Activated CD8-positive, alpha-beta memory T cell treated with anti-CD3 and anti-CD28 coated beads for 4 hours (primary cell): ENCODE measurements at places on chromosomes 7 and 10.

GRCh38 chr7:108723381-108723814 is 153.7 kb downstream of the DNAJB9 start:
- DNase-seq = no peak

DNA sequence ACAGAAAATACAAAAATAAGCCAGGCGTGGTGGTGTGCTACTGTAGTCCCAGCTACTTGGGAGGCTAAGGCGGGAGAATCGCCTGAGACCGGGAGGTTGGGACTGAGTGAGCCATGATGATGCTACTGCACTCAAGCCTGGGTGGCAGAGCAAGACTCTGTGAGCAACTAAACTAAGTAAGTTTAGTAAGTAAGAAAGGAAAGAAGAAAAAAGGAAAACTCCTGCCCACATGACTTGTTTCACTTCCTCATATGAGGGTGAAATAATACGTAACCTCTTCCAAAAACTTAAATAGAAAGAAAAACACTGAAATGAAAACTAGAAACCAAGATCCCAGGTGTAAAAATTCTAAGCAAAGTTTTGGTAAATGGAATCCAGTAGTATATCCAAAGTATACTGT is 79.6 kb downstream of the LARP4B start:
- DNase-seq = no peak

DNA sequence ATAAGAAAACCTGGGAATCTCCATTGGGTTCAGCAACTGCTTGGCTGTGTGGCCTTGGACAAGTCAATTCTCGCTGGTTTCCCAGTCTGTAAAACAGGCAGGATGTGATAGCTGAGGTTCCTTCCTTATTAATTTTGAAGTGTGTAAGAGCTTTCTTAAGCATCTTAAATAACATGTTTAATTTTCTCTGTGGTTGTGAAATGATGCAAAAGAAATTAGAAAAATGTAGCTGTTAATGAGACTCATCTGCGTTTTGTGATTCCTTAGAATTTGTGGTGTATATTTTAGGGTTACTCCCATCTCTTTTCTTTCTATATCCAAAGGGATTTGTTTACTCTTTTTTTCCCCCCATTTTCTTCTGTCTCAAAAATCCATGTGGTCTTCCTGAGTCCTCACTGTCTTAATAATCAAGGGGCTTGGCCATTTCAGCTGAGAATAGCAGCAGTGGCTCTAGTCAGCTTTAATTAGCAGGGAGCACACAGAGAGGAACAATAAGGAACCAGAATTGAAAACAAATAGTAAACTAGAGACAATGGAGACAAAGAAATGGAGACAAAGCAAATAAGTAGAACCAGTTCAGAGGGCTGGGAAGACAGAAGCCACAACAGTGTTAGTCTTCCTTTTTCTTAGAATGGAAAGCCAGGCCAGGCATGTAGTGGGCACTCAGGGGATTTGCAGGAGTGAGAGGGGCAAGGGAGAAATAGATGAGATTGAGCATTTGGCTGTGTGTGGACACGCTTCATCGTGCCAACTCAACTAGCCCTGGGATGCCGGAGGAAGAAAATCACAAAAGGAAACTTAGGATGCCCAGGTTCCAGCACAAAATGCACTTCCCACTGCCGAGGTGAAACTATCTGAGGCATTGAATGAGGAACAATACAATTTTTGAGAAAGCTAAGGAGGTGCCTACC is 93.9 kb downstream of the CHN2 start:
- no peak for DNase-seq

GRCh38 chr10:63308628-63309027 is 157.1 kb downstream of the JMJD1C start:
- no peak for DNase-seq

DNA sequence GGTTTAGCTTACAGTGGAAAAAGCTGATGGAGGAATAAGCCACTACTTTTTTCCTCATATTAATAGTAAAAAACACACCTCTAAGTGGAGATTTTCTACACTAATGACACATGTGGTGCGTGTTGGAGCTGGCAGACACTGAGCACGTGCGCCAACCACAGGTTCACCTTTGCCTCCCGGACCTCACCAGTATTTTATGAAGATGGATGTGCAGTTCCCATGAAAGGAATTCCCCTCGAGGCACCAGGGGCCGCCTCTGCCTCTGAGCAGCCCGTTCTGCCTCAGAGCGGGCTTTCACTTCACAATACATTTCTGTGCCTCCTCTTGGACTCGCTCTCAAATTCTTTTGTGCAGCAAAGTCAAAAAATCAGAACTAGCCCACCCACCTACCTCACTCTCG is 477.5 kb upstream of the ADARB2 start:
- no peak for DNase-seq

DNA sequence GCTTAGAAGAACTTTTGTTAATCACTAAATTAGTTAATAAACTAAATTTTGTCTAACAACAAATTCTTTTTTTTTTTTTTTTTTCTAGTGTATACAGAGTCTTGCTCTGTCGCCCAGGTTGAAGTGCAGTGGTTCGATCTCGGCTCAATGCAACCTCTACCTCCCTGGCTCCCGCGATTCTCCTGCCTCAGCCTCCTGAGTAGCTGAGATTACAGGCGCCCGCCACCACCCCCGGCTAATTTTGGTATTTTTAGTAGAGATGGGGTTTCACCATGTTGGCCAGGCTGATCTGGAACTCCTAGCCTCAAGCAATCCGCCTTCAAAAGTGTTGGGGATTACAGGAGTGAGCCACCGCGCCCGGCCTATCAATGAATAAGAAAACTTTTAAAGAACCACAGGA is 1.1 kb upstream of the IQUB start:
- DNase-seq = no peak
